GDM1 (cell line): ENCODE measurements at places on chromosomes 1 and 21.

DNA sequence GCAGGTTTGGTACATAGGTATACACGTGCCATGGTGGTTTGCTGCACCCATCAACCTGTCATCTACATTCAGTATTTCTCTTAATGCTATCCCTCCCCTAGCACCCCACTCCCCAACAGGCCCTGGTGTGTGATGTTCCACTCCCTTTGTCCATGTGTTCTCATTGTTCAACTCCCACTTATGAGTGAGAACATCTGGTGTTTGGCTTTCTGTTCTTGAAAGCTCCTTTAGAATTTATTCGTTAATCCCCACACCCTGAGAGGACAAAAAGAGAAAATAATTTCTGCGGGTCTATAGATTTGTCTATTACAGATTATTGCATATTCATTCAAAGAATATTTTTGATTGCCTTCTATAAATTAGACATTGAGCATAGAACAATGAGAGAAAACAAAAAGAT is 455.5 kb downstream of the PLPP3 start:
- DNase-seq = no peak

DNA sequence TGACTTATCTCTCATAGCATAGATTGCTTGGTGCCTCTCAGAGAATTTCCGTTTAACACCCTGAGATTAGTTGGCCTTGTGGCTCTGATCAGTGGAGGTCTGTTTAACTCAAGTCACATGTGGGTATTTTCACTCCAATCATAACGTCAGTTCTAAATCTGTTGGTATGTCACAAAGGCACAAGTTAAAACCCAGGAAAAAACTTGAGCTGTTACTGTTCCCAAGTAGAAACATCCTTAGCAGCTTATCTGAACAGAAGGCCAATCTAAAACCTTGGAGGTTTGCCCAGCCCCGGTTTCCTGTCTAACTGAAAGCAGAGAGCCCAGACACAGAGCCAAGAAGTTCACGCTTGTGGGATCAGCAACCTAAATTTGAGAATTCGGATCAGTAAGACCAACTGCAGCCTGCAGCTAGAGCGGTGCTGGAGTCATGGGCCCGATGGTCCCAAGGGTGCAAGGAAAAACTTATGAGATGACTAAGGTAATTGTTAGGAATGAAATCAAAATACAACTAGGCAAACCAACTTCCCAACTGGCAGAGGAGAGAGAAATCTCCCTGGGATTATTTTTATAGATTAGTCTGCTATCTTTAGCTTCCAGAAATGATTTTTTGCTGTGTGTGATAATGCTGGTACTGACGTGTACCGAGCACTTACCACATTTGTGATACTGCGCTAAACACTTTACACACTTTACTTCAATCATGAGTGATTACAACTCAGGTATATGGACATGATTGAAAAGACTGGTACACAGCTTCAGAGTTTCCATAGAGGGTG is 90.2 kb upstream of the C1orf21 start:
- DNase-seq = peak; percentile 79

DNA sequence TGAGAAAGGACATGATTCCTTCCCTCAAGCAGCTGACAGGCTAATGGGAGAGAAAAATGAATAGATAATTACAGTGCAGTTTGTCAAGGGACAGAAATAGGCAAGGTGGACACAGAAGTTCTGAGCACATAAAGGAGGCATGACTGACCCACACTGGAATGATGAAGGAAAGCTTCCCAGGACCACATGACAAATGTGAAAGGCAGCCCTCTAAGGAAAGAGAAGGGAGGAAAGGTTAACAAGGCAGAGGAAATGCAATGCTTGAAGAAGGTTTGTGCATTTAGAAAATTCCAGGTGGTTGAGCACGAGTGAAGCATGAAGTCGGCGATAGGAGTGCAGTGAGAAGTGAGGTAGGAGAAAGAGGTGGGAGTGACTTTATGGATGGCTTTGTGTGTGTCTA is 37.4 kb downstream of the LAMC2 start:
- no peak for DNase-seq

DNA sequence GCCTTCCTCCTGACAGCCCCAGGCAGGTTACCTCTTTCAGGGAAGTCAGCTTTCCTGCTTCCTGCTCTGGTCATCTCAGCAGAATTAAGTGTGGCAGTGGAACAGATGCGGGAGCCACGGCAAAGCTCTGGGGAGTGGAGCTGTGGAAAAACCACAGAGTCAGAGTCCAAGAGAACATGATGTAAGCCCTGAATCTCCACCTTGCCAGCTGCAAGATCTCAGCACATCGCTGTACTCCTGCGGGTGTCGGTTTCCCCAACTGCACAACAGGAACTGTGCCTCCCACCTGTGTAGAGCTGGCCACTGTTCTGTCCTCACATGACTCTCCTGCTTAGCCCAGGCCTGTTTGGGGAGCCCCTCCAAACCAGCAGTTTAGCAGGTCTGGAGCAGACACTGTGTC is 123.7 kb downstream of the MATN1 start:
- DNase-seq = no peak

- no peak for DNase-seq
Observed at GRCh38 chr1:218945050-218945449, 228.6 kb upstream of the LYPLAL1 start.
